Inflammatory macrophage (primary cell): ENCODE measurements at places on chromosomes 13 and 19.

DNA sequence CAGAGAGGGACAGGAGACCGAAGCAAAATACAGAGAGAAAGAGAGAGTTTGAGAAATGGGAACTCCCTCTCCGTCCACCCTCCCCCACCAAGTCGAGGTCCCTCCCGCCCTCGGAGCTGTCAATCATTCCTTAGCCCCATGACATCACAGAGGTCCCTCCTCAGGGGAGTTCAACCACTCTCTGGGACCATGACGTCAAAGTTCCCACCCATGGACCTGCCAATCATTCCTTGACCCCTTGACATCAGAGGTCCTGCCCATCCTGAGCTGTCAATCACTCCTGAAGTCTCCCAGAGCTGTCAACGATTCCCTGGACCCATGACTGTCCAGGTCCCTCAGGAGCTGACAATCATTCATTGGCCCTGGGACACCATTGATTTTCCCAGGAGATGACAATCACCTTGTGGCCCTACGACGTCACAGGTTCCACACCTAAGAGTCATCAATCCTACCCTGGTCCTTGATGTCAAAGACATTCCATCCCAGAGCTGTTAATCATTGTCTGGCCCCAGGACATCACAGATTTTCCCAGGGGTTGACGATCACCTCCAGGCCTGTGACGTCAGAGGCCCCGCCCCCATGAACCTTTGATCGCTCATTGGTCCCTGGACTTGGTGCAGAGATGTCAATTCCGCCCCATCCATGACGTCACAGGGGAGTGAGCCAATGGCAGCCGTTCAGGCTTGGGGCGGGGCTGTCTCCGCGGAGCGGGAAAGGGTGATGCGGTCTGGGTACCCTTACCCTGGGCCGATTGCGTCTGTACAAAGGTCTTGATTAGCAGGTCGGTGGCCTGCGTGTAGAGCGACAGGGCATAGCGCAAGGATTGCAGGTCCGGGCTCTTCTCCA, 61.7 kb downstream of the COLGALT1 start:
- peak; percentile 14 for DNase-seq

- DNase-seq, result no peak
Measured at GRCh38 chr19:36528921-36529518, 949 bp upstream of the ZNF260 start.

- DNase-seq, result peak; percentile 48
Measured at GRCh38 chr19:47699360-47699917, 13.8 kb upstream of the EHD2 start.

DNA sequence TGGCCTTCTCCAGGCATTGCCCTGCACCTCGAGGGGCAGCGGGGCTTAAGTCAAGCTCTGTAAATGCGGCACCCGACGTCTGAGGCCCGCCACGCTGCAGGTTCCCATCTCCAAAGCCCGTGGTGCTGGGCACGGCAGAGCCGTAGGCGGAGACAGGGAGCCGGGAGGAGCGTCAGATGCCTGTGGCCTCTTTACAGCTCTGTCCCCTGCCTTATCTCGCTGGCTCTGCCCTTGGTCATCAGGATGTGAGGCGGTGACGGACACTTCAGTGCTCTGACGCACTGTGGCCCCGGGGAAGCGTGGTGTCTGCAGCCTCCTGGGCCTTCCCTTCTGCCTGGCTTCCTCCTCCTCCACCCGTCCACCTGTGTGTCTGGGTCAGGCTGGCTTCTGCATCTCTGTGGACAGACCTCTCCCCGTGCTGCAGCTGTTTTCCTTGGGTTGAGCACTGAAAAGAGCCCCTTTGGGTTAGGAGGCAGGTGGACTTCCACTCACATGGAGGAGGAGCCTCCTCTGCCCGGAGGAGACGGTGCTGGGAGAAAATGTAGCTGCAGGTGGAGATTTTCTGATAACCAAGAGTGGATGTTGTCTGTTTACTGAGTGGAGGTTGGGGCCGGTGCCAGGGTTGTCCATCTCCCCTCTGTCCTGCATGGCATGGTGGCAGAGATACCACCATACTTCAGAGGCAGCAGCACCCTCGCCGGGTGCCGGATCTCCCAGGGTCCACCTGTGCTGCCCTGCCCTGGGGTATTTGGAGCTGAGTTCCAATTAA, 14.6 kb downstream of the MCF2L start:
- no peak for DNase-seq

DNA sequence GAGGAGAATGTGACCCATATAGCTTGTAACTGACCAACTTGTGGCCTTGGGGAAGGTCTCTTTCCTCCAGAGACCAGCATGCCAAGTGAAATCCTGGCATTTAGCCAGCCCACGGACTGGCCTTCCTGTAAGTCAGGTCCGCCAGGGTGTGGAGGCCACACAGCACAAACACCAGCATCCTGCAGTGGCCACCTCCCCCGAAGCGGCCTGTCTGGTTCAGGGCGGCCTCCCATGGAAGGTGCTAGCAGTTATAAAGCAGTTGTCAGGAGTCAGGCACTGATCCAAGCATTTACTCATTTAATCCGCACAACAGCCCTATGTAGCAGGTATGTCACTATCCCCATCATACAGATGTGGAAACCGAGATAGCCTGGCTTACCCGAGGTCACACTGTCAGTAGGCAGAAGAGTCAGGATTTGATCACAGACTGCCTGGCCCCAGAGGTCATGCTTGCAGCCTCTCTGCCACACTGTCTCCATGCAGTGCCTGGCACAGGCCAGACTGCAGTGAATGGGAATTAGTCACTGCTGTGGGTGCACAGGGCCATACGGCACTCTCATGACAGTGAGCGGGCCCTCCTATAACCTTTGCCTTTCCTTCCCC, 36.7 kb downstream of the CAPN12 start:
- DNase-seq, result no peak

GRCh38 chr13:100459747-100460146, 128.8 kb downstream of the GGACT start:
- no peak for DNase-seq

- no peak for DNase-seq
Measured at GRCh38 chr13:80754441-80754840, 413.5 kb upstream of the SPRY2 start.

GRCh38 chr13:77022341-77022740, 4.6 kb downstream of the FBXL3 start:
- DNase-seq, result peak; percentile 15

- no peak for DNase-seq
Measured at GRCh38 chr13:40508767-40509342, 157.6 kb downstream of the FOXO1 start.

DNA sequence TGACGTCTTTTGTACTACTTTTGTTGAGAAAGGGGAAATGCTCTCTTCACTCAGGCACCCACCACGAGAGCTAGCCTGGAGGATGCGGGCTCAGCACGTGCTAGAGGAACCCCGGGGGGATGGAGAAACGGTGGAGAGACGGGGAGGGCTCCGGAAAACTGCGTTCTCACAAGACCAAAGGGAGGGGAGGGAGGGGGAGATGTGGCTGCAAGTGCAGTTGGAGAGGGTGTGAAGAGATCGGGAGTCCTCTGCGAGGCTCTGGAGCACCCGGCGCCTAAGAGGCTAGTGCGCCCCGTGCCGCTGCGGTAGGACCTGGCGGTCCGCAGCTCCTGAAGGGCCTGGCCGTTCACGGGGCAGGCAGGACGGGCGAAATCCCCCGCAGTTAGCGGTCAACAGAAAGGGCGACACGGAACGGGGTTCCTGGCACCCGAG, 43.4 kb upstream of the XPO4 start:
- DNase-seq, result peak; percentile 78

DNA sequence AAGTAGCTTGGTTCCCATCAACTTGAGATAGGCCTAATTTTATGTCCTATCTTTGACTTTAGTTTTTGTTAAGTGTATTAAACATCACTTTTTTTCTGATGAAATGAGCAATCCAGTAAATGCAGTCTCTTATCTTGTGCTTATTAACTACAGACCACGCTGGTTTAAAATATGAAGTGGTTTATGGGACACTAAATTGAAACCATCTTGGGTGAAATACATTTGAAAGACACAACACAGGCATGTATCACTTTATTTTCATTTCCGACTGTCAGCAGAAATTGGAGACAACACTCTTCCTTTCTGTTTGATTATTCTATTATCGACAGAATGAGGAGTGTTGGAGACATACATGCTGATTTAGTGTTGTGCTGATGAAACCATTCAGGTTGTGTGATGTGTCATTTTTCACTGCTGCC, 447.7 kb downstream of the GPC6 start:
- no peak for DNase-seq

DNA sequence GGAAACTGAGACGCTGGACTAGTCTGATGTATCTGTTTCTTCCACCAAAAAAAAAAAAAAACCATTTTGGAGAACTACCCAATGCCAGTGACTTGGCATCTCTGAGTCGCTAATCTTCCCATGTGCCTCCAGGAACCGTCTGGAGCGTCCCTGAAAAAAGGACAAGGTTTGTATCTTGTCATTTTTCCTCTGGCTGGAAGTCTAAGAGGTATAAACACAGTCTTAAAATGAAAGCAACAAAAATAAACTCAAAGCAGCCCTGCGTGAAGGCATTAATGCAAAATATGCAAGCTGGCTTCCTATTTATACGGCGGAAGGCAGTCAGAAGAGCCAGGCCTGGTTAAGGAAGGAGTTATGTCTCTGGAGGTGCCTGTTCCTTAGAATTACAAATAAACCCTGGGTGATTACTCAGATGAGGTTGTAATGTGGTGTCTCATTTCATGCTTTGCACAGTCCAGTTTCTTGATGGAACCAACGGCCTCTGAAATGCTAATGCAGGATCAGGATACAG, 20.3 kb downstream of the ACTN4 start:
- DNase-seq, result peak; percentile 56

DNA sequence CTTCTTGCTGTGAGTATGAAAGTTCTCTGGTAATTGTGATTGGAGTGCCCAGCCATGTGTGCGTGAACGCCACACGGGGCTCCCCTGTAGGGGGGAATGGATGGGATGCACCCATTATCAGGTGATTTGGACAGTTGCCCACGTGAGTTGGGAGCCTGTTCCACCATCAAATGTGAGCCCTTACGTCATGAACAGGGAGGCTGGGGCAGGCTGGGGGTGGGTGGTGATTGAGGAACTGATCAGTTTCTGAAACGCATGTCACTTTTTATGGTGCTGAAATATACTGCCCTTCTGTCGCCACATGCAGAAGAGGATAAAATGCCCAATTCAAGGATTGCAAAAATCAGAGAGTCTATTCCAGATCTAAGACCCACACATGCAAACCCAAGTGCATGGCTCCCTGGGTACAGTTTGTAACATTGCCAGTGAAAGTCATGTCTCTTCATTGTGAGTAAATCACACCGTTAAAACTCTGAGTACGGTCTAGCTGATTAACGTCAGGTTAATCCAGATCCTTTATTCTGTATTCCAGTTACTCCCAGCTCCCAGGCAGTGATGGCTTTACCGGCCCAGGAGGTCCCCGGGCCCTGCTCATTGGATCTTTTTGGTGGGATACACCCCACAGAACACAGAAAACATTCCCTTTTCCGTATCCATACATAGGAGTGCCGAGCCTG, 90.2 kb downstream of the RAB20 start:
- peak; percentile 83 for DNase-seq

DNA sequence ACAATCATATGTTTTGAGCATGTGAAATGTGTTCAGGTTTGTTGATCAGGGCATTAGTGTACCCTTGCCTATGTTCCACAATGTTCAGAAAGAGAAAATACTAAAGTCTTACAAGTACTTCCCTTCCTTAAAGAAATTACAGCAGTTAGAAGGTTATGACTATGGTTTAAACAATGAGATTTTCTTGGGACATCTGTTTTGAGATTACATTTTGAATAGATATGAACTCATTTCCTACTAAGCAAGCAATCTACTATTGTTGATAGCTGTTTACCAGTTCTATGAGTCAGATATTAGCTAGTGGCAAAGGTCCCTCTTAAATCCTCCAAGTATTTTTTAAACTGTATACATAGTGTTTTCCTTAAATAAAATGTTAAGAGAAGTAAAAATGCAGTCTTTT, 241.3 kb downstream of the DACH1 start:
- no peak for DNase-seq

DNA sequence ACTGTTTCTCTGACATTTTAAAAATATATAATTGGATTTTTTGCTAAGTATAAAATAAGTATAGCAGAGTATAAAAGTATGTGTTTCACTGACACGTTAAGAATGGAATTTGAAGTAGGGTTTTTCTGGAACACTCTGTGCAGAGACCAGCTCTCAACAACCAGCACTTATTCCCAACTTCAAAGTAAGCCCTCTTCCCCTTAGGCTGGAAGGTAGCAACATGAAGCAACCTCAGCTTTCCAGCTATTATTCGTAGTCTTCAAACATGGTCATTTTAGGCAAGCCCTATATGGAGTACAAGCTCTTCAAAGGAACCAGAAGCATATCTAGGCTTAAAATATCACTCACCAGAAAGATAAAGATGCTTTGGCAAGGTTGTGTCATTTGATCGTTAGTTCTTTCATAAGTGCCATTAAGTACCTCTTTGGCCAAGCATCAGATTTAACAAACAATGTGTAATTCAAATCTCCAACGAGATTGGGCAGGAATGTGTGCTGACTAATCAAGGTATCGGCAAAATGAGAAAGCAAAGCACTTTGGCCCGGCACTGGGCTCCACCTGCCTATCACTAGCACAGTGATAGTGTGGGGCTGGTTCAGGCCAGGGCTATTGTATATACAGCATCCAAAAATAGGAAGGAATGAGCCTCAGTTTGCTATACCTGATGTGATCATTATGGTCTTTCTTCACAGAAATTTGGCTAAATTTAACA, 95.9 kb upstream of the FREM2 start:
- no peak for DNase-seq

GRCh38 chr13:103625194-103625593, 559.0 kb upstream of the SLC10A2 start:
- no peak for DNase-seq

- DNase-seq, result no peak
Measured at GRCh38 chr13:43520351-43520750, 266.4 kb downstream of the ENOX1 start.

DNA sequence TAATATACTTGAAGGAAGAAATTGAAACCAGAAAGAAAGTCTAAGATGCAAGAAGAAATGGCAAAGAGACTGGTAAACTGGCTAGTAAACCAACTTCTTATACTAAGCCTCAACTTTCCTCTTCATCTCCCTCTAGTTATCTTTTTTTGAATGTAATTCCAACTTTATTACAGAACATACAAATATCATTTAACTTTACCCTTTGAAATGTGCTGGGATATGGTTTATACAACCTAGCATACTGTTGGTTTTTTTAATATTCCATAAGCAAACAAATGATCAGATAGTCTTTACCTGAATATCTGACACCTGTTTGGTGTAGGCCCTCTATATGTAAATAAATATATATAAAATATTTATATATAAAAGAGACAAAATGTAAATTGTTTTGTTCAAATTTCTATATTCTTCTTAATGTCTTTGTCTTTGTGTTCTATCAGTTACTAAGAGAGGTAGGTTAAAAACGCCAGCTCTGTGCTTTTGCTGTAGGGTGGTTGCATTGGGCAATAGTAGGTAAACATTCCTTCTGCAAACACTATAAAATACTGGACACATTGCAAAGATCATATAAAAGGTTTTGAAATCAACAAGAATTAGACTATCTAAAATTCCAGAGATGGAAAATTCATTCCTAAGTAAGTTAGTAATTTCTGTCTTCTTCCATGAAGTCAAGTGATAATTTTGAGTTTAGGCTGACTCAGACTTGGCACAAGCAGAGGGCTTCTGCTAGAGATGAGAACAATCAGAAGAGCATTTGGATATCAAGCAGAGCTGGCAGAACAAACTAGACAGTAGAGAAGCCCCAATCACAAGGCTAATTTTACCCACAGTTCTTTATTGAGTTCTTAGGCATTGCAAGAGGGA, 383.3 kb downstream of the RFC3 start:
- no peak for DNase-seq

GRCh38 chr19:8526345-8527091, 12.6 kb upstream of the ZNF414 start:
- no peak for DNase-seq
